Stimulated activated CD4-positive, alpha-beta T cell treated with anti-CD3 and anti-CD28 coated beads, Interleukin-2, amount 100 ng/mL, for 48 hours (primary cell): ENCODE measurements at places on chromosomes 12 and 14.

DNA sequence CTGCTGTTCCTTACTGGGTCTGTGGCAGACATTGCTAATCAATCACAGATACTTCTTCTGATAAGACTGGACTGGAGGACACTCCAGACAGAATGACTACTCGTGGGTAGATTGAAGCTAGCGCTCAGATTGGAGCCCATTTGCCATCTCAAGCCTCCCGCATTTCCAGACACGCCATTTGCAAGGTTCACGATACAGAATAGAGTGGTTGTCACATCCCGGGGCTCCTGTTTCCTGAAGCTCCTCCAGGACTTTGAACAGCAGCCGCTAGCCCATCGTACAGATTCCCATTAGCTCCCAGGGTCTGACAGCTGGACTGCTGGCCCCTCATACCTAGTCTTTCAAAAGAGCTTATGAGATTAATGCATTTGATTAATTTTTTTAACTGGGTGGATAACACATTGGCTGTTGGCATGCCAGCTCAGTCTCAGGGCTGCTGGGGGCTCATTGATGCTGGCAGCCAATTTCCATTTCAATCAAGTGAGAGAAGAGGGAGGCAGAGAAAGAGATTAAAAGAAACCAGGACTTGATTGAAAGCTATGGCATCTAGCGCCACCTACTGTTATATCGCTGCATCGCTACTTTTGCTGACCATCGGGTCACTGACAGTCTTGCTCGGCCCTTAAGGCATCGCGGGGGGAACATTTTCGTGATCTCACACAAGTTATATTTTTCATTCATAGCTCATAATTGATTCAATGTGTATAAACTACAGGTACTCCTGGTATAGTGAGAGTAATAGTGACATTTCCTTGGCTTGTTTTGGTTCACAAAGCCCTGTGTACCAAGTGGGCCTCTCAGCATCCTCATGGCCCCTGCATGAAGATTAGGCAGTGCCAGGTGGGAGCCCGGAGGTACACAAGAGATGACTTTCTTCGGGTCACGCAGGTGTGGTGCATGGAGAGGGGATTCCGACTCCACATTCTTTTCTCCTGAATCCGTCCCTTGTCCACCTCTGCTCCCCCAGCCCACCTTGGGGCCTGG lies 78.6 kb downstream of the CCDC60 start:
- DNase-seq: peak; percentile 18

DNA sequence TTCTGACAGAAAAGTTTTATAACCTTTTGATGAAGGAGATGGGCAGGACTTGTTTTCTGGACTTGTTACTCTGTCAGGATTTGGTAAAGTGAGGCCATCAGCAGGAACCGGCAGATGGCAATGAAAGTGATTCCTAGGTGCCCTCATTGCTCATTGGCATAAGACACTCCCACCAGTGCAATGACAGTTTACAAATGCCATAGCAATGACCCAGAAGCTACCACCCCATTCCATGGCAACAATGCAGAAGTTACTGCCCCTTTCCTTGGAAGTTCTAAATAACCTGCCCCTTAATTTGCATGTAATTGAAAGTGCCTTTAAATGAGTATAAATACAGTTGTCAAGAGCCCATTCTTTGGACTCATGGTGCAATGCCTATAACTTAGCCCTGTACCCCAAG lies 222.6 kb downstream of the CEP128 start:
- DNase-seq: no peak

DNA sequence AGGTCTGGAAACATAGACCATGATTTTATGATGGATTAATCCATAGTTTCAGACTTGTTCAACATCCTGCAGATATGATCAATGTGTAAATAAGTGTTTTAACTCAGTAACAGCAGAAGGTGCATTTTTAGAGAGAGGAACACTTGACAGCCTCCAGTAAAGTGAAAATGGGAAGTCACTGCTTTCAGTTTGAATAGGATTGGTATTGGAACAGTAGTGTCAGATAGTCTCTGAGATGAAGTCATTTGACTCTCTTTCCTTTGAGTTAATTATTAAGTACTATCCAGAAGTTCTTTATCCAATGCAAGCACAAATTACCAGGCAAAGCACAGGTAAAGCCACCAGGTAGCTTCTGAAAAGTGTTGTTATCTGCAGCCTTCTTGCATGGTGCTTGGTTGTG lies 14.5 kb upstream of the NAV3 start:
- no peak for DNase-seq

DNA sequence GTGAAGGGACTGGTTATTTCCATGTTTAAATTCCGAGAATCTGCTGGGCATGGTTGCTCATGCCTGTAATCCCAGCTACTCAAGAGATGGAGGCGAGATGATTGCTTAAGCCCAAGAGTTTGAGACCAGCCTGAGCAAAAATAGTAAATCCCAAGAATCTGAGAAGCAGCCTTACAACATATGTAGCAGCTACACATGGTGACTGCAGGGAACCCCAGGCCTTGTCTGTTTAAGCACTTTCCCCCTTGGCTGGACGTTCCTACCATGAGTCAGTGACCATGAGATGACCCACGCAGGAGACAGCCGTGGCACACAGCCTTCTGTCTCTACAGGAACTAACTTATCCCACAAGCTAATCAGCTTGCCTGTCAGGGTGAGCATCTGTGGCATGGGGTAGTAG lies 5.5 kb upstream of the SLC24A4 start:
- DNase-seq: no peak

GRCh38 chr14:104219731-104220214 lies 81.4 kb downstream of the KIF26A start:
- DNase-seq: no peak

DNA sequence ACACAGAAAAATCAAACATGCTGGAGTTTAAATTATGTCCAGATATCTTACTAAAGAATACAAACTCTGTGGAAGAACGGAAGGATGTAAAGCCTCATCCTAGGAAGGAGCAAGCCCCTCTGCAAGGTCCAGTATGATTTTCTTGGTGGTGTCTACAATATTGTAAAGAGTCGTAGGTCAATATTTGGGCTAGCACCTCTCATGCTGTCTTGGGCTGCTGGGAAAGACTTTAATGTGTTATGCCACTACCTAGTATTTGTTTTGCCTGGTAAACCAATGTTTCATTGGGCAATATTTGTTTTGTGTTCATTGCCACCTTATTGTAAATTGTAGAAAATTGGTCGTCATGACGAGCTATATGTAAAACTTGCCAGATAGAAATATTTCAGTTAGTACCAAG lies 26.6 kb downstream of the RESF1 start:
- DNase-seq: no peak

GRCh38 chr12:54357506-54358190 lies 6.6 kb downstream of the GPR84 start:
- DNase-seq: no peak

- DNase-seq: no peak
Measured at GRCh38 chr14:83632375-83632774, 1897.6 kb upstream of the FLRT2 start.

GRCh38 chr14:24198814-24199524 lies 3.7 kb upstream of the TM9SF1 start:
- no peak for DNase-seq

- DNase-seq: no peak
Measured at GRCh38 chr14:104232070-104232484, 93.7 kb downstream of the KIF26A start.

- DNase-seq: no peak
Measured at GRCh38 chr12:105748806-105749600, 389.8 kb downstream of the NUAK1 start.

- no peak for DNase-seq
Measured at GRCh38 chr12:17818931-17819330, 271.1 kb downstream of the RERGL start.

- no peak for DNase-seq
Measured at GRCh38 chr12:42585841-42586216, 3.7 kb downstream of the PRICKLE1 start.

DNA sequence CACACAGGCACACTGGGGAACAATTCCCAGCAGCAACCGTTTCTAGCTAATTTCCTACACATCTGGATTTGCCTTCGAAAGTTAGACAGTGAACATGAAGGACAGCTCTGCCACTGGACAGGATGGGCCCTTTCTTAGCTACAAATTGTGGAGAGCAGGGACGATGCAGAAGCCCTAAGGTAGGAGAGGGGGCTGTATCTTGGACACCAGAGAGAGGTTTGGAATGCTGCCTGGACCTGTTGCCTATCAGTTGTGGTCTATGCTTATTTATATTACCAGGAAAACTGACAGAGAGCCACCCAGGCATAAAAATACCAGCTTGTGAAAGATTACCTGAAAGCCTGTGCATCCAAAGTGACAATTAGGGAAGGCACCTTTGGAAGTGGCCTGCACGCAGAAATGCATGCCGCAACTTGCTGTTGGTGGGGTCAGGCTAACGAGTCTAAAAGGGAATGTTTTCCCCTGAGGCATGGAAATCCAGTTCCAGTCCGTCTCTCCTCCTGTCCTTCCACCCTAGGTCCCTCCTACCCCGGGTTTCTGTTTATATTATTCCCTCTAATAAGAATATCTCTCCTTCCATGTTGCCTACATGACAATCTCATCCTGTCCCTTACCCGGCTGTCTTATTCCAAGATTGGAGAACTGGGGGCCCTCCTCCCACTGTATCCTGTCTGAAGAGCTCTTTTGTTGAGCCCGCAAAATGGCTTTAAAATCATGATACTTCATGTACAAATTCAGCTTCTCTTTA lies 60.2 kb downstream of the MDM2 start:
- DNase-seq: no peak

- DNase-seq: no peak
Measured at GRCh38 chr14:96297000-96297399, 41.0 kb downstream of the BDKRB1 start.

- no peak for DNase-seq
Measured at GRCh38 chr12:10393291-10393690, 3.5 kb upstream of the KLRK1 start.

DNA sequence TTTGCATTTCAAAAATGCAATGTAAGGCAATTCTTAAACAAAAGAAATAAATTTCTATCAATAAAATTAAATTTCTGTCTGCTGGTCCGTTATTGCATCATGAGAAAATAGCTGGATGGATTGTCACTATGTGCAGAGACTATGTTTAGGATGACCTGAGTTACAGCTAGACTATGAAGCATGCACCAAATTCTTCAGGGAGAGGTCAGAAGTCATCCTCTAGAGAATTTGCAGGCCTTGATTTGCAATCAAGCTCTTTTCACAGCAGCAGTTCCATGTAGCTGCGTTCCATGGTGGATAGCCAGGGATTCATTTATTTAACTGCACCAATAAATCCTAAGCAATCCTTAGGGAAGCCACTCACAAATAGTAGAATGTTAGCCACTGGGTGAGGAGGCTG lies 253.7 kb downstream of the MSRB3 start:
- no peak for DNase-seq

GRCh38 chr12:50750366-50750765 lies 13.5 kb upstream of the ATF1 start:
- no peak for DNase-seq

- no peak for DNase-seq
Measured at GRCh38 chr12:26014085-26014484, 55.6 kb downstream of the RASSF8 start.

DNA sequence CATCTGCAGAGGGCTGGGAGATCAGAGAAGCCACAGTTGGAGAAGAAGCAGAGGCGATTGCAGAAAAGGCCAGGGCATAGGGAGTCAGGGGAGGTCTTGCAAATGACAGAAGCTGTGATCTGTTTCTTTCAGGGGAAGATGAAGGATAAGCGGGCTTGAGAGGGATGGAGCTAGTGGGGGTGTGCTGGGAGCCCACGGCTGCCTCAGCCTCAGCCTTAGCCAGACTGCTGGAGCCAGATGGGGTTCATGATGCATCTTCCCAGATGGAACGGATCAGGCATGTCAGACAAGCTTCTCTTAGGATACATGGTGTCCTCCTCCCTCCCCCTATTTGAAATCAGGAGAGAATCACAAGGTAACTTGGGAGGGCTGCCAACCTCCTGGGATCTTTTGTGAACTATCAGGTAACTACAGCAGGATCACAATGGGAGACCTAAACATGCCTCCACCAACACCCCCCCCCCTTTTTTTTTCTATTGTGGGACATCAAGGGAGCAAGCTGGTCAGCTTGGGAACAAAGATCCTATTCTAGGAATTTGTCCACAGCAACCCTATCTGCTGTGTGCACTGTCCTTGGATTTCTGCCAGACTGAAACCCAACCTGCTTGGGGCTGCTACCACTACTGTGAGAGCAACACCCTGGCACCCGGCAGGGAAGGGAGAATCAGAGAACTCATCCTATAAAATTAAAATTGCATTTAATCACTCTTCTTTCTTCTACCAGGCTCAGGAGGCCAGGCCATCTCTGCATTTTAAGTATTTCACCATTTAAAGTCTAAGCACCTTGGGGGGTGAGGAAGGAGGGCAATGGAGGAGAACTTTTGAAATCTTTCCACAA lies 10.7 kb upstream of the ATP2A2 start:
- no peak for DNase-seq

GRCh38 chr12:62523619-62524018 lies 57.0 kb downstream of the MON2 start:
- DNase-seq: no peak

DNA sequence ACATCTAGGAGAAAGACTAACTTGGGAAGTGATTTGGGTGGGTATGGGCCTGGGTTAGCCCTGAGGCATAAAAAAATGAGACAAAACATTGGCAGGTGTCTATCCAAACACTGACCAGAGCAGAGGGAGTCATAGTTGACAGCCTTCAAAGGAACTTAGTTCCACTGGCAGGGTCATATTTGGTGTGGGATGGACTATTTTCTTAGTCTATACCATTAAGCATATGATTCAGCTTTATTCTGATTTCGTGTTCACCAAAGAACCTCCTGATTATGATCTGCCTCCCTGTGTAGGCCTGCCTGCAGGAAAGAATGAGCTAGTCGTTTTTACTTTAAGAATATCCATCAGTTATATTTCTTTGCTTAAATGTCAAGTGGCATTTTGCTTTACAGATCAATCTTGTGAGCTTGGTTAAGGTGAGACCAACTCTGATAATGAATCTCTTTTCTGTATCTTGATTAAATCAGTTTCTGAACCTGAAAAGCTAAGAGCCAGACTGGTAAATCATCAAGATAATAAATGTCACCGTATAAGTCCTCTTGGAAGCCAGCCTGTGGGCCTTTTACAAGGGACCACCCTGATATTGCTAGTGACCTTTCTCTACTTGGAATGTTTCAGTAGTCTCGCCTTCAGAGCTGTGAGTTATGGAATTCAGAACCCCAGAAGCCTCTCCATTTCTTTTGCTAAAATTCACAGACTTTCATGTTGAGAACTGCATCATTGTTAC lies 182.9 kb downstream of the MON2 start:
- DNase-seq: no peak

- no peak for DNase-seq
Measured at GRCh38 chr14:81256289-81256960, 35.7 kb upstream of the GTF2A1 start.

- DNase-seq: no peak
Measured at GRCh38 chr12:38720661-38721060, 184.7 kb downstream of the CPNE8 start.

GRCh38 chr12:13024531-13024916 lies 19.7 kb upstream of the FAM234B start:
- no peak for DNase-seq

- no peak for DNase-seq
Measured at GRCh38 chr12:132345561-132346200, 16.3 kb upstream of the GALNT9 start.
